ENCODE measurements at places on chromosomes 1 and 21. TPM values are rescaled to one million over a fixed set of nuclear protein-coding genes. Genes with fewer than 3 reads are reported as not detected.

DNA sequence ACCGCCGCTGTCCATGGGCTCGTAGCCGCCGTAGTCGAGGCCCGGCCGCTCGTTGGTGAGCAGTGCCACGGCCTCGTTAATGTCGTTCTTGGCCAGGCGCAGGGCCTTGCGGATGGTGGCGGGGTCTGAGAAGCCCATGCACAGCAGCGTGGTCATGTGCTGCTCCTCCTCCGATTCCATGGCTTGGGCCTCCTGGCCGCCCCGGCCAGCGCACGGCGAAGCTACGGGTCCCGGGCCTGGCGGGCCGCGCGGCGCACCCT lies 300 bp downstream of the USP24 start:
- H3K27me3 ChIP-seq = no peaks in the 10 kb centered on the region
- peaks cover 31% of the 10 kb centered on the region for H3K4me1 ChIP-seq
- H3K27ac ChIP-seq = peak overlapping the region; percentile 71
- H3K4me3 ChIP-seq = peak overlapping the region; percentile 90
- no peaks in the 10 kb centered on the region for H3K36me3 ChIP-seq

DNA sequence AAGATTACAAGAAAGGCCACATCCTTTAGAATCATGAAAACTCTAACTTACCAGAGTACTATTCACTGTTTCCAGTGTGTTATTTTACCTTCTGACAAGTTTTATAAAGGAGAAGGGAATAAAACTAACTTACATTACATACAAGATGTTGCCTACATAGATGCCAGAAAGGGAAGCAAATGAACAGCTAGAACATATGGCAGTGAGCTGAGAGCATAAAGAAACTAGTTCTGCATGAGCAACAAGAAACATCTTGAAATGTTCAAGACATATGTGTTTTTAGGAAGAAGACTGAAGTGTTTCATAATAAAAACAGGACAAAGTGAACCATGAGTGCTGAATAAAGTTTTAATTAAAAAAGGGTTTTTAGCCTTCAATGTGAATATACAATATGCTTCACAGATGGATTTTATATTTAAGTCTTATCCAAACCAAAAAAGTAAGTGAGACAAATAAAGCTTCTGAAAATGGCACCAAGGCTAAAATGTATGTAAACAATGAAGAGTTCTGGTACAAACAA lies 39.4 kb downstream of the SLC5A9 start:
- no peak overlapping the region for H3K4me3 ChIP-seq
- no peak overlapping the region for H3K27ac ChIP-seq
- no peak for DNase-seq
- H3K4me1 ChIP-seq = no peaks in the 10 kb centered on the region

The TNFRSF14 gene
- 13.3 TPM for total RNA-seq

GRCh38 chr1:81149649-81150325 lies 650.9 kb upstream of the ADGRL2 start:
- no peaks in the 10 kb centered on the region for H3K27me3 ChIP-seq
- H3K4me3 ChIP-seq = no peak overlapping the region
- DNase-seq = no peak
- H3K27ac ChIP-seq = no peak overlapping the region

DNA sequence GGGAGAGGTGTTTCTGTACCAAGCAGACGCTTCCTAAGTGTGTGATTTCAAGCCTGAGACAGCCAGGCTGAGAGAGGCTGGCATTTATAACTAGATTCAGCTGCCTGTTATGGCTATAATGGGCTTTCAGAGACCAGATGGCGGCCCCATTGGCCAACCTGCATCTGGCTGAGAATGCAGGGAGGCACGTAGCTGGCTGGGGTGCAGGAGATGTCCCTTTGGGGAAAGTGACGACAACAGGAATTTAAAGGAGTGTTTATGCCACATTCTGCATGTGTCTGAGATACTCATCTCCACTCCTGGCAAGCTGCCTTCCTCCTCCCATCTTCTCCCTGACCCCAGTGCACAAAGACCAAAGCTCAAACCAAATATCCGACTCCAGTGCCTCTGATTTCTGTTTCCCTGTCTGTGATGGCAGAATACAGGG lies 21.3 kb upstream of the CCDC190 start:
- peak; percentile 36 for DNase-seq
- no peak overlapping the region for H3K27ac ChIP-seq
- H3K27me3 ChIP-seq = no peaks in the 10 kb centered on the region
- H3K36me3 ChIP-seq = no peaks in the 10 kb centered on the region
- no peak overlapping the region for H3K4me3 ChIP-seq

DNA sequence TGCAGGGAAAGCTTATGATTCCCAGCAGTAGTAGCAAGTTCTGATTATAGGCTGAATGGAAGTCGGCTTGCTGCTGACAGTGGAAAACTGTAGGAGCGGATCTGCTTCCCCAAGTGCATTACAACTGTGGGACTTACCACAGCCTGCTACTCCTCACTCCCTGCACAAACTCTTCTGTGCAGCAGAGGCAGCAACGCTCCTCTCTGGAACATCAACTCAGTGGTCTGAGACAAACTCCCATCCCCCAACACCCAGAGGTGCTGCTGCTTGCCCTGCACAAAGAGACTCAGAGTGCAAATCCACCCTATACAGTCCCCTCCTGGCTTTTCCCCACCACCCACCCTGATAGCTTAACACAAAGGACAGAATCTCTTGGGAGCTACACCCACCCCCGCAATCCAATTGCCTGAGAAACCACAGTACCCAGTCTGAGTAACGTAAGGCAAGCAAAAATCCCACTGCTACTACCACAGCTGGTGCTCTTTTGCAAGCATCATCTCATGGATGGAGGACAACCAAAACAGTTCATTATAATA lies 1455.2 kb downstream of the AMY1C start:
- no peak overlapping the region for H3K4me3 ChIP-seq
- no peak for DNase-seq
- no peak overlapping the region for H3K27ac ChIP-seq
- H3K27me3 ChIP-seq = no peaks in the 10 kb centered on the region
- H3K4me1 ChIP-seq = no peaks in the 10 kb centered on the region

The CENPL gene
- total RNA-seq = 16.9 TPM
